ENCODE measurements at places on chromosomes 3 and 15.

GRCh38 chr3:111715911-111716523 is 120.9 kb upstream of the ZBED2 start:
- no peak for DNase-seq

DNA sequence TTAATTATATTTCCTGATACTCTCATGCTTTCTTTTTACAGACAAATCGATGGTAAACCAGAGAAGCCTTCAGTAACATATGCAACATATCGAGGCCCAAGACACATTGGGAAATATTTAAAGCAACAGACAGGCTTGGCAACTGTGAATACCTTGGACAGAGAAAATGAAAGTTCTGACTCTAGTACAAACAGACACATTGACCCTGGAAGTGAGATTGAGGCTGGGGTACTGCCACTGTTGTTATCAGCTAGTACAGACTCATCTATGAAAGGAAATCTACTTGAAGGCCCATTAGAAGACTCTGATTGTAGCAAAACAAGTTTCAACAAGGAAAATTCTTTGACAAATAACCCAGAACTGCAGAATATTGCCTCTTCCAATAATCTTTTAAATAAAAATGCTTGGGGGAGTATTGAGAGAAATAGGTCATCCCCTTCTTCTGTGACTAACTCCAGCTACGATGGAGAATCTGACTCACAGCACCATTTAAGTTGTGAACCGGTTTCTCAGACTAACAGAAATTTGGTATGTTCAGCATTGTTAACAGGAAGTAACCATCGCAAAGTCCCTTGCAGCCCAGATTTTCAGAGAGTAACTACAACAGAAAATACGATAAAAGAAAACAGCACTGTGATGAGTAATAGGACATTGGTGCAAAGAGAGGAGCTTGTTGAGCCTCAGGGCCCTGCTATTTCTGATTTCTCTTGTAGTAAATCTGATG is 50.2 kb downstream of the CRYBG3 start:
- DNase-seq: no peak

DNA sequence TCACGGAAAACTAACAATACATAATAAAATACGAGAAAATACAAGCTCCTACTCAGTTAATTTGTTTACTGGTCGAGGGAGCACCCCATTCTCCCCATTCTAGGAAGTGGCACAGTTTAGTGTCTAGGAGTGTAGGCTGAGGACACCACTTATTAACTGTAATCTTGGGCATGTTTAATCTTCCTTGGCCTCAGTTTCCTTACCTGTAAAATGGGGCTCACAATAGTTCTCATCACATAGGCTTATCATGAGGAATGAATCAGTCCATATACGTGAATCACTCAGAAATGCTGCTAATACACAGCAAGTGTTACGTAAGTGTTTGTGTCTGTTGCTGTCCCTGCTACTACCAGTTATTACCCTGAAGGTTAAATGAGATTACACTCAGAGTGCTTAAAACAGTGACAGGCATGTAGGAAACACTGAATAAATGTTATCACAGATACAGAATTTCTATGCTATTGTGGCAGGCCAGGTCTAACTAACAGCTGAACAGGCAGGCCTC is 210.2 kb downstream of the OSBPL10 start:
- no peak for DNase-seq

DNA sequence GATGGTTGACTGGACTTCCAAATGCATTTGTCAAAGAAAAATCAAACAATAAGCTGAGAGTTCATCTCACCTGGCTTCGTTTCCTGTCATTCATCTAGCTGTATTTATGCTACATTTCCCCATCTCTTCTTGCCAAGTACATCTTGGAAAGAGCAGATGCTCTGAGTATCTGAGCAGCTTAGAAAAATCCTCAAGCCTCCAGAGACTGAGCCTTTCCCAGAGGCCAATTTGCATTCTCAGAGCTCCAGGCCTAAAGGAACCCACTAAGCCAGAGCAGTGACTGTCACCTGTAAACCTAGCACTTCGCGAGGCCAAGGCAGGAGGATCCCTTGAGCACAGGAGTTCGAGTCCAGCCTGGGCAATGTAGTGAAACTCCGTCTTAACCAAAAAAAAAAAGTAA is 100.5 kb downstream of the XXYLT1 start:
- no peak for DNase-seq

DNA sequence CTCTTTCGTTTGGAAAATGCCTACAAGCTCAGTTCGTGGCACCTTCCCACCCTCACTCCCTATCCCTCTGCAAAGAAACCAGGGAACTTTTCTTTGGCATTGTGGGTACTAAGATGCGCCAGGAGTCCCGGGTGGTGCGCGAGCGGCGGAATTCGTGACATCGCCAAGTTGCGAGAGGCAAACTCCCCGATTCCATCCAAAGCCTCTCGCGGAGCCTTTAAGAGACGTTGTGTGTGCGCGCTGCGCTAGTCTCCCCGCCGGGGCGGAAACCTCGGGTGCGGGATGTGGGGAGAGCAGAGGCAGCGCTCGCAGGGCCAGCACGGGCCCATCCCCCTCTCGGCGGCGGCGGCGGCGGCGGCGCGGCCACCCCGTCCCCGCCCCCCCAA is 443 bp upstream of the NR2F2 start:
- no peak for DNase-seq

DNA sequence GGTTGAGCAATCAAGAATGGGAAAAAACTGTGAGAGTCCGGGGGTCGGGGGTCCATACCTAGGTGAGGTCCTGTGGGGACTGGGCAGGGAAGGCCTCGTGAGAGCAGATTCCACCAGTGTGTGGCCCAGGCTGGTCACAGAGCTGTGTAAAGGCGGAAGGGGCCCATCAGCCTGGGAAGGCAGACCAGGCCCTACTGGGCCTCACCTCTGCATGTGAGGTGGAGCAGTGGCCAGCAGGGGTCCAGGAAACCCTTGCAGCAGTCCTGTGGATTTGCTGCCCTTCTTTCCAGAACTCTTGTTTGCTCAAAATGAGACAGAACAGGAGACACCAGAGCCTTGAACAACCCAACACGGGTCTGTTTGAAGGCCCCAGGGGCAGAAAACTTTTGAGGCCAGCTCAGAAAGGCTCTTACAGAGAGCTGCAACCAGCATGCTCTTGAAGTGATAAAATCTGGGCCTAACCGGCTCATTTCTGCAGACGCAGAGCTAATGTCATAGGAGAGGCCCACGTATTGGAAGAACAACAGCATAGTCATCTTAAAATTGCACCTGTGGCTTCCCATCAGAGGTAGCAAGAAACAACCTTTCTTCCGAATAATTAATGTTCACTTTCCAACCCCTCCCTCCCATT is 30.3 kb upstream of the HHATL start:
- no peak for DNase-seq

- no peak for DNase-seq
Observed at GRCh38 chr3:156892701-156893100, 66.5 kb downstream of the LEKR1 start.

- DNase-seq: no peak
Observed at GRCh38 chr3:126913524-126913923, 69.4 kb upstream of the PLXNA1 start.

DNA sequence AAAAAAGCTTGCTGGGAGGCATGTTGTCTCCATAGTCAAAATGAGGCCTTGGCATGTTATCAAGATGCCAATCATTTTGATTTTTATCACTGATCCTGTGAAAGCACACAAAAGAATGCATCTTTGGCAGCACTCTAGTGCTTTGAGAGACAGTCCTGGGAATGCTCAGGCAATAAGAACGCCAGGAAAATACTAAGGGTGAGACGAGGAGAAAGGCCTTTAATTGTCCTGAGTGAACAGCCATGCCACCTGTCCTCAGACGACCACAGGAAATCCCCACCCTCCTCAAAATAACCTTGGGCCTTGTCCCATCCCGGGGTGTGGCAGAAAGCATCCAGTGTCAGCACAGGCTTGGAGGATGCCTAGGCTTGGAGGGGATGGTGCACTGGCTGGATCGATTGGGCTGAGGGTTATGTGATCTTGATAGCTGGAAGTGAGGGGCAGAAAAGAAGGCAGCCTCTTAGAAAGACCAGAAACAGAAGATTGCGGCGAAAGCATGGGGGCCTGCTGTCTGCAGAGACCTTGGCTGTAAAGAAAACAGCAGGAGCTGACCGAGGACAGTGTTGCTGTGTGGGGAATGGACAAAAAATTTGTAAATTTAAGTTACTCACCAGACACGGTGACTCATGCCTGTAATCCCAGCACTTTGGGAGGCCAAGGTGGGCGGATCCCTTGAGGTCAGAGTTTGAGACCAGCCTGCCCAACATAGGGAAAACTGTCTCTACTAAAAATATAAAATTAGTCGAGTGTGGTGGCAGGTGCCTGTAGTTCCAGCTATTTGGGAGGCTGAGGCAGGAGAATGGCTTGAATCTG is 7.3 kb downstream of the TMEM158 start:
- DNase-seq: no peak

DNA sequence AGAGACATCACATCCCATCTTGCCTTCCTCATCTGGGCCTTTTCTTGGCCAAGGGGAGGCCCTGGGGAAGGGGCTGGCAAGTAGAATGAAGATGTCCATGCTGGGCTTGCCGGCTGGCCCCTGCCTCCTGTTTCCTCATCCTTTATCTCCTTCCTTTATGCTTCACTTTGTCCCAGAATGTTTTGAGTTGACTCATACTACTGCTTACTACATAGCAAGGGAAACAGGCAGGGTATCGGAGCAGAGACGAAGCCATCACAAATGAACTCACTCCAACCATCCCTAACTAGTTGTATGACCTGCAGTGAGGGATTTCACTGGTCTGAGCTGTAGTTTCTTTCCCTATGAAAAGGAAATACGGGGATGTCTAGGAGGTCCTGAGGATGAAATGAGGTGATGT is 66.0 kb downstream of the CHDH start:
- DNase-seq: no peak

DNA sequence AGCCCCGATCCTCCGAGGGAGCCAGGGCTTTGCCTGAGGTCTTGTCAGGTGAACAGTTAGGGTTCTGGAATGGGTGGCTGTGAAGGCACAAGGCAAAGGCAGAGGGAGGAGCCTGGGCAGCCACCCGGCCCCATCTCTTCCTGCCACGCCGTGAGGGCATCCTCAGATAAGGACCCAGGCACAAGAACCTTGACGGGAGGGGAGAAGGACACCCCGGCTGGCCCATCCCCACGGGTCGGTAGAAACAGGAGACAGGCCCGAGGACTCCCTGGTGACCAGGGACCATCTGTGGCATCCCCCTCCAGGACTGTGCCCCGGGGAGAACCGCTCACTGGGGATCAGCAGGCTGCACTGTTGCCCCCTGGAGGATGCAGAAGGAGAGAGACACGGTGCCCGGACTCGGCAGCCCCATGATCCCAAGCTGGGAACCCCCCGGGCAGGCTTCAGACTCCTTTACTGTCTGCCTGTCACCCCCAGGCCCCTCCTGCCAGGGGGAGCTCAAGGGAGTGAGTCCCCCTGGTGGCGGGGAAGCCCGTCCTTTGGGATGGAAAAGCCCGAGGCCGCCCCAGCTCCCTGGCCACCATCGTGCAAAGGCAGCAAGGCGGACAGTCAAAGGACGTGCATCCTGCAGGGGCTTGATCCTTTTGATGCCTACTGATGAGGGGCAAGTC is 12.3 kb upstream of the PCSK6 start:
- DNase-seq: no peak

DNA sequence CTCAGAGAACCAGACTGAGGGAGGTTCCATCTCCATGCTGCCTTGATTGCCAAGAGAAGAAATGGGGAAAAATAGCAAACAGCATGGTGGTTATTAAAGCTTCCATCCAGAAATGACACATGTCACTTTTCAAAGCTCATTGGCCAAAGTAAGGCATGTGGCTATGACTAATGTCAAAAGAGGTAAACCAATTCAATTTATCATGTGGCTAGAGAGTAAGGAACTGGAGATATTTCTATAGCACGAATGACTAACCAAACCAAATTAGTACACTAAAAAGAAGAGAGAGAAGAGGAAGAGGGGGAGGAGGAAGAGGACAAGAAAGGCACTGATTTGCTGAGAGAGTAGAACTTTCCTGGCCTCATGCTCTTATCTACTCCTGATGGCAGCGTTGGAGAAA is 115.2 kb upstream of the SLC6A11 start:
- no peak for DNase-seq

Data from NCI-H187 treated with DMSO at 0.1 percent for 48 hours (cell line).